ENCODE measurements at places on chromosomes 3 and 15.

- DNase-seq: no peak
Observed at GRCh38 chr15:64284042-64284441, 71.9 kb downstream of the CSNK1G1 start.

DNA sequence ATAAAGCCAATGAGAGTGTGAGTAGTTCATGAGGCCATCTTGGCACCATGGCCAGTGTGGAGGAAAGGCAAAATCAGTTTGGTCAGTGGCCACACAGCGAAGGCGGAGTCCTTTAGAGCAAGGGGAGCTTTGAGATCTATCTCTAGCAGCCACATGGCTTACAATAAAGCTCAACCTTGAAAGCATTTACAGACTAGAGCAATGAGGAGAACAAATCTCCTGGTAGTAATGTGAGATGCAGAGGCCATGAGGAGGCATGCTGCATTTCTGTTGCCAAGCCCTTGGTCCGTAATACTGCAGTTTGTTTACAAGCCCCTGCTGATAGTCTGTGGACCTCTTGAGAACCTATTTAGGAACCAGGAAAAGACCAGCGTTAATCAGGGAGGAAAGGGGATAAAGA, 381.5 kb upstream of the C2CD4B start:
- DNase-seq: no peak

DNA sequence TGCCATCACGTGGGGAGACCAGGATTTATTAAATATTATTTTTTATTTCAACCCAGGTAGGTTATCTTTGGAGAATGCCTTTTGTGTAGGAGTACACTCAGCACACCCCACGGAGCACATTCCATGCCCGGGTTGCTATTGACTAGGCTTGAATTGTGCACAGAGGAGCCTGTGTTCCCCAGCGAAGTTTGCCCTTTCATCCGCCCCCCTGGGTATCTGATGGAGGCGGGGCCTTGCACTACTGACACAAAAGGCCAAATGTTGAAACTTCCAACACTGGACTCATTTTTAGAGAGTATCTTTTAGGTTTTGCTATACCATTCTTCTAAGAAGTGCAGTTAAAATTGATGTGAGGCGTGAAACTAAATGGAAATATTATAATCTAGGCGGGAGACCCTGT, 39.3 kb upstream of the PPP4R2 start:
- no peak for DNase-seq

DNA sequence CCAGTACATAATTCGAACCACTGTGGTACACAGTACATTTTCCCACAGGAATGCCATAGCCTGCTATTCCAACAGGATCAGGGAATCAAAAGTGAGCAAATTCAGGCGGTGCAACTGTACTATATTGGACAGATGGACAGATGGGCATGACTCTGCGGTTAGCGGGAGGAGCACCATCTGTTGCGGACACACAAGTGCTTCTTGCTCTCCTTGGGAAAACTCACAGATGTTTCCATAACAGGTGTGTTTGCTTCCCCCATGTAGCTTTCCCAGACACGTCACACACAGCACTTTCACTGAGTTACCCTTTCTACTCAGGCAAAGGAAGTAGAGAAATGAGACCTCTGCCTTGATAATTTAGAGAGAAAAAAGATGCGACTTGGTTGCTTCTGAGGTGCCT, 325.1 kb upstream of the THBS1 start:
- DNase-seq: no peak

DNA sequence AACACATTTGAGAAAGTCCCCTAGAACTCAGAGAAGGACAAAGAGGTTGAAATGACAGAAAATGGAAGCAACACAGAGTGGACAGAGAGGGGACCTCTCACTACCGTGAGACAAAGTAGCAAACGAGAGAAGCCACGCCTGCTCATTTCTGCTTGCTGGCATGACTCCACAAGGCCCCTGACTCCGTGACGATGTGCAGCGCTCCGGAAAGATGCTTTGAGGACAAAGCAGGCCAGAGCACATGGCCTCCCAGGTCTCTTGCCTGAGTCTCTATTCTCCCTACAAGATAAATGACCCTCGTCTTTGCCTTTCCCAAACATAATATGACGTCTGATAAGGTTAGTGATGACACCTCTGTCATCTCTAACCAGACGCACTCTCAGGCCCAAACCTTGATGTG, 63.8 kb upstream of the CTSH start:
- no peak for DNase-seq

DNA sequence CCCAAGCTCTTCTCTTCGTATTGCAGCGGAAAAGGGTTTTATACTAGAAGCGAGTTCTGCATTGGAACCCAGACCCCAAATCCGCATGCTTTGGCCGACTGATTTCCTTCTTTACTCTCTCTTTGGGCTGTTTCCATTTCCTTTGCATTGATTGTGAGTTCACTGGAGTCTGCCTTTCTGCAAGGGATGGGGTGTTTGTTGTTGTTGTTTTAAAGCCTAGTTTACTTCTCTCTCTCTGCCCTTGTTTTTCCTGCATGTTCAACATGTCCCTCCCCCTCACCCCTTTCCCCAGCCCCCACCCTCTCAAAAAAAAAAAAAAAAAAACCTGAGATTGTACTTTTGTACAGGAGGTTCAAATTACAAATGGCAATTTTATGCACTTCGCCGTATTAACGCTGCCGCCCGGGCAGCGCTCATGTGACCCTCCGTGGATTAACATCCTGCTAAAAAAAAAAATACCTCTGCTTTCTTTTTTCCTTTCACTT, 2.2 kb downstream of the NR2F2 start:
- DNase-seq: no peak

GRCh38 chr3:194095464-194095863, 40.5 kb upstream of the HES1 start:
- no peak for DNase-seq

DNA sequence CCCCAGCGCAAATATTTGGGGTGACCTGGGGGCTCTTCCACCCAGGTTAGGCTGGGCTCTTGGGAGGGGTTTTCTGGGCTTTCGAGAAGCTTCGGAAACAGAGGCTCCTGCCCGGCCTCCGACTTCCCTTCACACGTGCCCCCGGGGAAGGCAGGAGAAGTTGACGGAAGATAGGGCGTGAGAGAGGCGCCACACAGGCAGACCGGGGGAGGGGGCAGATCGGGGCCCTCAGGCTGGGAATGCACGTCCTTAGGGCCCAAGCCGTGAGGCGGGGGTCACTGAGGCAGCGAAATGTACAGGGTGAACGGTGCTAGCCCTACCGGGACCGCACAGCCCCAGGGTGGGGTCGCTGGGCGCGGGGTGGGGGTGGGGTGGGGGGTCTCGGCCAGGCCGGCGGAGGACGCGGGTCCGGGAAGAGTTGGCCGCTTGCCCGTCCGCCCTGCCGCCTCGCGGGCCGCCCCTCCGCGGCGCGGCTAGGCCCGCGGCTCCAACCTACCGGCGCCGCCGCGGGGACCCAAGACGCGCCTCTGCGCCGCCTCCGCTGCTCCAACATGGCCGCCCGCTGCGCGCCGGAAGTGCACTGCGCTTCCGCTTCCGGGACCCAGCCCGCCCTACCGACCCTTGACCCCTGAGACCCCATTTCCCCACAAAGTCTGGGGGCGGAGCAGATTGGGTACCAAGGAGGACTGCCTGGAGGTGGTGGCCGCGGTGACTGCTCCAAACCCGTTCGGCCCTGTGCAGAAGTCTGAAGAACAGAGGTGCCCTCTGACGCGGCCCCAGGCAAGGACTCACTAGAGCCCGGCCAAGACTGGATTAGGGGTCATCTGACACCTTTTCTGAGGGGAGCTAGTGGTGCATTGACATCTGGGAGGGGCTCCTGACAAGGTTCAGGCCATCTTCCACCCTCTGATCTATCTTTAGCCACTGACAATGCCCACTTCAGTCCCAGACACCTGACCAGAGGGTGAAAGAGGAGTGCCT, at the start of gene CCDC71:
Gene CCDC71, minus strand, starts transcription at position 561 of the 981 bp plus-strand sequence. CDS start 2,123 bp downstream, outside the sequence.
- DNase-seq: peak; percentile 76

All from T-cell (primary cell).